Stimulated activated CD4-positive, alpha-beta T cell treated with anti-CD3 and anti-CD28 coated beads, Interleukin-1b, Interleukin-23, amount 100 ng/mL, for 1 hour (primary cell): ENCODE measurements at places on chromosomes 16 and 17.

DNA sequence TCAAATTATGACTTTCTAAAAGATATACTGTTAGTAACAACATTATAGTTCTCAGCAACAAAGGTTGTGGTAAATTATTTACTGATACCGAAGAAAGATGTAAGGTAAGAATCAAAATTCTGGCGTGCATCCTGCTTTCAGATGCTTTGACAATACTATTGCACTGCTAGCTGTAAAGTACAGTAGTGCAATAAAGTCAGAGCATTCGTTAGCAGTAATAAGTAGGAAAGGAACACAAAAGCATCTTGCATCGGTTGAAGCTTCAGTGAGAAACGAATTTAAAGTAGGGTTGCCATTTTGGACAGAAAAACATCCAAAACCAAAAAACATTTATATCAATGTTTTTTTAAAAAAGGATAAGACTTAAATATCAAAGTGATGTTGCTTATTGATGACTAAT is 4.0 kb downstream of the SKA2 start:
- no peak for DNase-seq

DNA sequence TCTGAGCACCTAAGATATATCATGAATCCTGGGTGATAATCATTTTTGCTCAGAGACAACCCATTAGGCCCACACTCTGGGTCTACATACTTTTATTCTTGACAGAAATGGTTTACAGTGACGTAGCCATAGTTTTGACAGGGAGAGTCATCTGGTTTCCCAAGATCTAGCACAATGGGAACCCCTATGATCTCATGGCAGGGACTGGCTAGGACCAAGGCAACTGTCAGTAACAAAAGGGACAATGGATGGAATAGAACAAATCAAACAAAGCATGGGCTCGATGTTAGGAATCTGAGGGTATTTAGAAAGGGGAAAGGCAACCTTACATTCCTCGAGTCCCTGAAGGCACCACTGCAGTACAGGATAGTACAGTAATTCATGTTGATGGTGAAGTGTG is 20.5 kb downstream of the CFAP97D1 start:
- DNase-seq, result no peak

DNA sequence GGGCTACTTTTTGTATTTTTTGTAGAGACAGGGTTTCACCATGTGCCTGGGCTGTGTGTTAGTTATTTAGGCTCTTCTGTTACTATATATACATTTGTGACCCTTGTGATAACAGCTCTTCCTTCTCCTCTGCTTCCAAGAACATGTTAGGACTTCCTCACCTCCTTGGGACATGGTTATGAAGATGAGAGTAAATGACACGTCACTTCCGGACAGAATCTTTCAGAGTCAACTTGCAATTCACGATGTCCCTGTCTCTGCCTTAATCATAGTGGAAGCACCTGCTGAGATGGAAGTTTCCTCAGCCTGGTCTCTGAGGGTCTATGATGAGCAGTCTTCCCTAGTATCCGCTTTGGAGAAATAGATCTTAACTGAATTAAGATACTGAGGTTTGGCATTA is 42.9 kb downstream of the CCDC42 start:
- no peak for DNase-seq

DNA sequence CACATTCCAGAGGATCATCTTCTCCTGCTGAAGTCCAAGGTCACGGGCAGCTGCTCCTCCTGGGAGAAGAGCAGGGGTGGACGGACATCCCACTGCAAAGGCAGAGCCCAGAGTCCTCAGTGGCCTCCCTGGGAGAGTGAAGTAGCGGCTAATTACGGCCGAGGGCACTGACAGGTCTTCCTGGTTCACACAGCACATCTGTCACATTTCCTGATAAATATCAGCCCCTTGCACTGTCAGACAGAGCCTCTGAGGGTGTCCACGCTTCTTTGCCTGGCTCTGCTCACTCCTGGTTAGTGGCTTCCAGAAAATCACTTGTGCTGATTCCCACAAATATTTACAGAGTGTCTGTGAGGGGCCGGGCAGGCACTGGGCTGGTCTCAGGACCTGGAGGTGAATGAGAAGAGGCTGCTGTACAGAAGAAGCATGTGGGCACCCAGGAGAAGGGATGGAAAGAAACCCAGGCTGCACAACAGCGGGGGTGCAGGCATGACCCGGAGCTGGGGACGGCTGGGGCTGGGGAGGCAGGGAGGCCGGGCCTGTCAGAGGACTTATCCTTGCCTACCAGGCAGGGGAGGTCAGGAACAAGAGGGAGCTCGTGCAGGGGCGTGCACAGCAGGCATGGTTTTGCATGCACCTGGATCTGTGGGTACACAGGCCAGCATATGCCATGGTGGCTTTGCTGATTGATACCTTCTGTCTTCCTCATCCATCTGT is 258.2 kb upstream of the TNRC6C start:
- no peak for DNase-seq

- no peak for DNase-seq
Observed at GRCh38 chr16:56944954-56945839, 13.3 kb downstream of the HERPUD1 start.

GRCh38 chr16:65388592-65388991 is 266.7 kb upstream of the CDH11 start:
- DNase-seq, result no peak

DNA sequence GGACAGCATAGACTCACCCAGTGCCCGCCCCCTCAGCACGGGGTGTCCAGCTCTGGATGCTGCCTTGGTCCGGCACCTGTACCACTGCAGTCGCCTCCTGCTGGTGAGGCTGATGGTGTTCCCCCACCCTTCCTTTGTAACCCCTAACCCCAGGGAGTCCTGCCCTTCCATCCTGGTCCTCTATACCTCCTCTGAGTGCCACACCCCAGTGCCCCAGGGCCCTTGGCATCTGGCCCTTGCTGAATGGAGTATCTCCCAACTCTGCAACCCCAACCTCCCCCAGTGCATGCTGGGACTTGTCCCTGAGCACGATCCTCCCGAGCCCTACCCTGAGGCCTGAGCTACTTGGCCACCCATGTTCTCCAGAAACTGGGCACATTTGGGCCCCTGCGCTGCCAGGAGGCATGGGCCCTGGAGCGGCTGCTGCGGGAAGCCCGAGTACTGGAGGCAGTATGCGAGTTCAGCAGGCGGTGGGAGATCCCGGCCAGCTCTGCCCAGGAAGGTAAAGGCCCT is 15.8 kb downstream of the RIPOR1 start:
- no peak for DNase-seq

DNA sequence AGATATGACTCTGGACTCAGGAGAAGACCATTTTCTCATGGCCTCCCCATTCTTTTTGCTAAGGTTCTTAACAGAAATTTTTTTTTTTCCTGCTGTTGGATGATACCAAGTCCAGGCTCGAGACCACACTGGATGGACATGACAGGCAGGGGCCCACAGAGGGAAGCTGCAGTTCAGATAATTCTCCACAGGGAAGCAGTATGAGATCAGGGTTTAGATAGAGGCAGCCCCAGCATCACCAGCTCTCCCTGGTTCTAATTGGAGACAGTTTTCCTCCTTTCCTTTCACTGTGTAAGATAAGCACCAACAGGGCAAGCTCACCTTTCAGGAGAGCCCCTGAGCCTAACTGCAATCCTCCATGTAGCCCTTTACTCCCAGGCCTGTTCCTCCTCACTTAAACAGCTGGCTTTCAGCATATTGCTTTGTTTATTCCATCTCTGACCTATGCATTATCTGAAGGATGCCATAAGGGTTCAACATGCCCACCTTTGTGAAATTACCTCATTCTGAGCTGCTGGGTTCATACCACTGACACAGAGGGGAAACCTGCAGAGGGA is 108.1 kb downstream of the SNX11 start:
- no peak for DNase-seq

DNA sequence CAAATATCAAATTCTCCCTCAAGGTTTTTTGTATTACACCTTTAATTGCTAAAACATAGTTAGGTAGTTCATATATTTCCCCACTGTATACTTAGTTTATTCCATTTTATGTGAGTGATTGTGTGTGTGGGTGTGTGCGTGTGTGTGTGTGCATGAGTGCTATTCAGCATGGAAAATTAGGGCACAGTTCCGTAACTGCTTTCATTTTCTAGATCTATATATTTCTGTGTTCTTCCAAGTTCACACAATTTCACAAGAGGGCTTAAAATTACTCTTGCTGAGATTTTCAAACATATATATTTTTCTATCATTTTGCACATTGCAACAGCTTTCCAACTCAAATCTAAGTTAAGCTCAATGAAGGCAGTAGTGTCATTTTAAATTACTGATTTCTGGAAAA is 782.9 kb upstream of the SOX9 start:
- DNase-seq, result no peak

GRCh38 chr16:85243308-85243707 is 131.0 kb upstream of the CIBAR2 start:
- DNase-seq, result no peak

DNA sequence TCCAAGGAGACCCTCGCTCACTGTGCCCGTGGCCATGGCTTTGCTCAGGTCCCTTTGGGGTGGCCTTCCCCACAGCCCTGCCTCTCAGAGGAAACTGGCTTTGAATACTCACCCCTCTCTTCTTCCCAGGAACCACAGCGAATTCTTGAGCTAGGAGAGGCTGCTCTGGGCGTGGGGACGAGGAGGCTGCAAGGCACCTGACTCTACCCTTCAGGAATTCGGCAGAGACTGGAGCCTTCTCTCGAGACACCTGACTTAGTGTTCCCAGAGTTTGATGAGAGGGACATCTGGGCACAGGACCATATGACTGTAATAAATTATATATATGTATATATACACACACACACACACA is 6.2 kb downstream of the LLGL2 start:
- no peak for DNase-seq

DNA sequence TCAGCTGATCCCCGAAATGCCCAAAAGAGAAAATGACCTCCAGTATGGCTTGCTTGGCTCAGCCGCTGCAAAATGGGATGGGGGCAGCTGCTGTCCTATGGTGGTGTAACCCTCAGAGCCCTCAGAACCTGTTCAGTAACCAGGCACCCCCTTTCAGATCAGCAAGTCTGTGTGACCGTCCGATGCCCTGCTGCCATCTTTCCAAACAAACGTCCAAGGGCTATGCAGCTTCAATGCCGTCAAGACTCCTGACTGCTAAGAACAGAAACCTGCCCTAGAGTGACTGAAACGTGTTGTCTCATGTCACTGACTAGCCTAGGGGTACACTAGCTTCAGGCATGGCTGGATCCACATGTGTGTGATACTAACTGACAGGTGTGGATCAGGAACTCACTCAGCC is 70.4 kb downstream of the GNAO1 start:
- no peak for DNase-seq

- no peak for DNase-seq
Observed at GRCh38 chr17:65551267-65552040, 10.0 kb downstream of the AXIN2 start.

- no peak for DNase-seq
Observed at GRCh38 chr17:38464251-38464722, 36.0 kb downstream of the ARHGAP23 start.

DNA sequence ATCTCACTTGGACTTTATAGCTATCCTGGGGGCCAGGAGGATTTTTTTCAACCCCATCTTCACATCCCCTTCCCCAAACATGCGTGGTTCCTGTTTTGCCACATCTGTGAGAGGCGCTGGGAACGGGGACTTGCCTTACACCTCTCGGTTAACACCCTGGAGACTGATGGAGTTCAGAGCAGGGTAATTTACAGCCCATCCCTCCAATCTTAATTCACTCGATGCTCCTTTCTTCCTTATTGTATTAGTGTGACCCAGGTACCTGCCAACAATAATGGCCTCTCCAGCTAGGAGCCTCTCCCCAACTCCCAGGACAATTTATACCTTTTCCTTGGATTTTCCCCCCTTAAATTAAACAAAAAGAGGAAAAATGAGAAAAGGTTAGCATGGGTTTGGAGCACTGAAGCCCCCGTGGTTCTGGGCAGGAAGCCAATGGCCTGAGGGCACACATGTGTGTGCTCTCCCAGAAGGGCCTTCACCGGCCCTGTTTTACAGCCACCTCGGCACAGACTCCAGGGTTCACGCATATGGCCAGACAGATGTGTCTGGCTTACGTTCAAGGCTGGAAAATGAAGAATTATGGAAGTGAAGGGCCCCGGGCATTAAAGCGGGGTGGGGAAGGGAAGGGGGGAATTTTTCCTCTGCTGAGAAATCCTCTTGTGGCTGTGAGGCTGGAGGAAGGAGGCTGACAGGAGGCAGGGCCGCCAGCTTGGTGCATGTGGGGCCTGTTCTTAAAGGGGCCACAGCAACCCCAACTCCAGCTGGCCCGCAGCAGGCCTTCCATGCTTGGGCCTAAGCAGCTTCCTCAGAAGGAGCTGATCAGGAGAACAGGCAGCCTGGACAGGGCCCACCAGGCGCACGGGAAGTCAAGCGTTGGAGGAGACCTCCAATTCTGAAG is 21.4 kb downstream of the HIC1 start:
- DNase-seq, result no peak

- no peak for DNase-seq
Observed at GRCh38 chr16:66416939-66417700, 10.0 kb upstream of the BEAN1 start.

DNA sequence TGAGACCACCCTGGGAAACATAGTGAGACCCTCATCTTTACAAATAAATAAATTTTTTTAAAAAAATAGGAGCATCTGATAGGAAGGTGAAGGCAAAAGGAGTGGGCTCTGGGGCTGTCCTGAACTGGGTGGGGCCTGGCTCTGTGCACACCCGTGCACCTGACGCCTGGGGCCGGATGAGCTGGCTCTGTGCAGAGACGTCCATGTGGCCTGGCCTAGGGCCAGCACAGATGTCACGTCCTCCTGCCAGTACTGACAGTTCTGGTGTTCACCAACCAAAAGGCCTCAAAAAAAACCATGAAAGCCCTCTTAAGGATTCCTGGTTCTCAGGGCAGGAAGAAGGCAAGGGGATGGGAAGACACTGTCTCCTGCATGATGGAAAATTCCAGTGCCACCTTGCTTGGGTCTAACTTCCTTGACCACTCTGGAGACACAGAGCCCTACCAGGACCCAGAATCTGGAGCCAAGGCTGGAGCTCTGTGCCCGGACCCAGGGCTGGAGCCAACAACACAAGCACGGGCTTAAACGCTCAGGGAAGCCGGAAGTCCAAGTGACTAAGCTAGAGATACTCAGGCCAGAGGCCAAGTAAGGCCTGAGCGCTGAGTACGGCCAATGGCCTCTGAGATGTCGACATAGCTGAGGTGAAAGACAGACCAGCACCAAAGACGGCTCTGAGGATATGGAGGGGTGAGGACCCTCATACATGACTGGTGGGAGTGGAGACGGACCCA is 32.9 kb downstream of the COPRS start:
- DNase-seq, result no peak
